Uterus (tissue), 4 donors: ENCODE measurements at places on chromosomes 6 and 20.

- no peak overlapping the region for H3K27ac ChIP-seq
- H3K4me1 ChIP-seq = no peaks in the 10 kb centered on the region
- no peaks in the 10 kb centered on the region for H3K27me3 ChIP-seq
- no peak overlapping the region for H3K4me3 ChIP-seq
- H3K36me3 ChIP-seq = no peaks in the 10 kb centered on the region
These were observed 627.9 kb downstream of the PRKN start for GRCh38 chr6:162099685-162100084.

DNA sequence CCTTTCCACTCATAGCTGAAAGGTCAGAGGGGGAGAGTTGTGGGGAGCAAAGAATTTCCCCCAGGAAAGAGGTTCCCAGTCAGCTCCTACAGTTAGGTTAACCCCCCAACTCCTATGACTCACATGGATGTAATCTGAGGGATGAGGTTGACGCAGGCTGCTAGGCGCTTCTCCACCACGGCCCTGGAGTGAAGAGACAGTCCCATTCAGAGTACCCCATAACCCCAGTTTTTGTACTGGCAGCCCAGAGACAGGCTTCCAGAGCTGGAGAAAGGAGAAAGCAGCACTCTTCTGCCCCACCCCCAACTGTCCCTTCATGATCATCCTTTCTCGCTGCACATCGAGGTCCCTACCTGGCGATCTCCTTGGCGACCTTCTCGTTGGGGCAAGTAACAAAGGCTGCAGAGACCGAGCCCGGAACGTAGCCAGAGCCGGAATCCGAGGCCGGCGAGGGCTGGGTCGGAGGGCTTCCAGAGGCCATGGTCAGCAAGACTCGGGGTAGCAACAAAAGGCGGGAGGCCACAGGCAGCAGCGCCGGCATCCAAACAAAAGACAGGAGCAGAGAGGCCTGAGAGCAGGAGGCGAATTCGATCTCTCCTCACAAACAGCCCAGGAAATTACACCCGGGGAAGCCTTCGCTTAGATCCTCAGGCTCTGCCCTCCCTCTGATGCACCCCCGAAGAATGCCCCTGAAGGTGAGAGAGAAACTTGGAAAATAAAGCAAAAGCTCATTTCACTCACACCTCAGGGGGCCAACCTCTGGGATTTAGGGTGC lies 592 bp downstream of the CUTA start:
- peaks cover 12% of the 10 kb centered on the region for H3K4me1 ChIP-seq
- H3K36me3 ChIP-seq = no peaks in the 10 kb centered on the region
- no peak for DNase-seq
- no peaks in the 10 kb centered on the region for H3K27me3 ChIP-seq
- H3K27ac ChIP-seq = peak overlapping the region; percentile 99

- H3K4me3 ChIP-seq = no peak overlapping the region
- H3K36me3 ChIP-seq = no peaks in the 10 kb centered on the region
- no peak overlapping the region for H3K27ac ChIP-seq
- no peak for DNase-seq
These were observed 146.6 kb upstream of the GLP1R start for GRCh38 chr6:38901802-38902522.

- H3K4me3 ChIP-seq = no peak overlapping the region
- DNase-seq = no peak
- H3K27me3 ChIP-seq = no peaks in the 10 kb centered on the region
- no peaks in the 10 kb centered on the region for H3K36me3 ChIP-seq
- no peaks in the 10 kb centered on the region for H3K4me1 ChIP-seq
- H3K27ac ChIP-seq = no peak overlapping the region
These were observed 66.4 kb downstream of the POPDC3 start for GRCh38 chr6:105113422-105113821.

- H3K27me3 ChIP-seq = no peaks in the 10 kb centered on the region
- no peak overlapping the region for H3K27ac ChIP-seq
- H3K36me3 ChIP-seq = no peaks in the 10 kb centered on the region
- no peak for DNase-seq
- no peak overlapping the region for H3K4me3 ChIP-seq
These were observed 59.4 kb downstream of the GINS1 start for GRCh38 chr20:25466846-25467245.

GRCh38 chr6:127550403-127550802 lies 26.6 kb upstream of the C6orf58 start:
- no peak for DNase-seq
- no peaks in the 10 kb centered on the region for H3K4me1 ChIP-seq
- no peaks in the 10 kb centered on the region for H3K27me3 ChIP-seq
- H3K4me3 ChIP-seq = no peak overlapping the region
- H3K27ac ChIP-seq = no peak overlapping the region

DNA sequence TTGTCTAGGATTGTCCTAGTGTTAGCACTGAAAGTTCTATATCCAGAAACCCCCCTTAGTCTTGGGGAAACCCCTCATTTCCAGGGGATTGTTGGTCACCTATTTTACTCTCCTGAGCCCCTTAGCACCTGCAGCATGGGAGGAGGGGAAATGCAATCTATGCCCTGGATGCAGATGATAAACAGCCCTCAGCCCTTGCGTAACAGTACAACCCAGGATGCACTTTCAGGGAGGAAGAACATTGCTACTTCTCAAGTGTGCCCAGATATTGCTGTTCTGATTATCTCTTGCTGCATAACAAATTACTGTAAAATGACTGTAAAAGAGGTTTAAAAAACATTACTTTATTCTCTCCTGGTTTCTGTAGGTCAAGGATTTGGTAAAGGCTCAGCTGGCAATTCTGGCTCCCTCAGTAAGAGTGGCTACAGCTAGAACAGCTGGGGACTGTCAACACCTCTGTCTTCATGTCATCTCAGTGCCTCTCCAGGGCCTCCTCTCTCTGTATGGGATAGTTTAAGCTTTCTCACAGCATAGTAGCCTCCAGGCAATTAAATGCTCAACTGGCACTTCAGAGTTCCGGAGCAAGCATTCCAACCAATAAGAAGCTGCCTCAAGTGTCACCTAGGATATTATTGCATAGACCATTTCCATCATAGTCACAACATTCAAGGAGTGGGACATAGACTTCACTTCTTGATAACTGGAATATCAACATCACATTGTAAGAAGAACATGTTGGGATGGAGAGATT lies 117.8 kb upstream of the FOXO3 start:
- no peaks in the 10 kb centered on the region for H3K4me1 ChIP-seq
- no peak overlapping the region for H3K4me3 ChIP-seq
- H3K27ac ChIP-seq = no peak overlapping the region
- no peak for DNase-seq
